Stimulated activated CD8-positive, alpha-beta memory T cell treated with anti-CD3 and anti-CD28 coated beads, Interleukin-15, amount 100 ng/mL, for 4 hours (primary cell): ENCODE measurements at places on chromosomes 2 and 18.
A peak's percentile ranks its signal among the peaks of the same experiment; 100 is the strongest.

- DNase-seq: no peak
These were observed 315.8 kb upstream of the NRP2 start for GRCh38 chr2:205366336-205367060.

GRCh38 chr18:47709556-47709955, 220.9 kb downstream of the SMAD2 start:
- DNase-seq: no peak

- DNase-seq: no peak
These were observed 33.8 kb downstream of the HS1BP3 start for GRCh38 chr2:20617081-20617575.

DNA sequence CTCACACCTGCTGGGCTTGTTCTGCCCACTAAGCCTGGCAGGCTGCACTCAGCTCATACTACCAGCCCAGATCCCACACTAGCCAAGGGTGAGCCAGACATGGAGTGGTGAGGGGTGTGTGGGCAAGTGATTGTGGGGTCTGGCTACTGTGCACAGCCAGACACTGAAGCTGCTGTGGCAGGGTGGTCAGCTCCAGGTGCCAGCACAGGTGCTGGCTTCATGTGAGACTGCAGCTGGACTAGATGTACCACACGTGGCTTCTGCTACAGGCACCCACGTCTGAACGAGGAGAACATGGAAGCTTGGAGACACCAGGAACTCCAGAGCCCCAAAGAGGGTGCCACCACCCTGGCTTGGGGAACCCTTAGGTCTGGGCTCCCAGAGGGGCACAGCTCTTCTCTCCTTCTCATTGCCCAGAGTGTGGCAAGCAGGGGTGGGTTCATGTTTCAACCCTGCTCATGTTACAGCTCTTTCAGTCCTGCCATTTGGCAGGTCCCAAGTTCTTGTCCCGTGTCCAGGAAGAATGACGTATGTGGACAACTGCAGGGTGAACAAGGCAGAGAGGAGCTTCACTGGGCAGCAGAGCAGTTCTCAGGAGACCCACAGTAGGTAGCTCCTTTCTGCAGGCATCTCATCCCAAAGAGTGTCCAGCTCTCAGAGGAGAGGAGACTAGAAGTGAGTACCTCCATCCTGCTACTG, 1624.2 kb upstream of the TMEFF2 start:
- DNase-seq: no peak

GRCh38 chr2:125185691-125186270, 1160.7 kb downstream of the CNTNAP5 start:
- DNase-seq: no peak

GRCh38 chr2:44817256-44817655, 124.2 kb upstream of the SIX3 start:
- DNase-seq: no peak

GRCh38 chr2:85760371-85760770, 6.6 kb downstream of the ATOH8 start:
- no peak for DNase-seq

GRCh38 chr2:144432921-144433320, 87.0 kb downstream of the ZEB2 start:
- no peak for DNase-seq

DNA sequence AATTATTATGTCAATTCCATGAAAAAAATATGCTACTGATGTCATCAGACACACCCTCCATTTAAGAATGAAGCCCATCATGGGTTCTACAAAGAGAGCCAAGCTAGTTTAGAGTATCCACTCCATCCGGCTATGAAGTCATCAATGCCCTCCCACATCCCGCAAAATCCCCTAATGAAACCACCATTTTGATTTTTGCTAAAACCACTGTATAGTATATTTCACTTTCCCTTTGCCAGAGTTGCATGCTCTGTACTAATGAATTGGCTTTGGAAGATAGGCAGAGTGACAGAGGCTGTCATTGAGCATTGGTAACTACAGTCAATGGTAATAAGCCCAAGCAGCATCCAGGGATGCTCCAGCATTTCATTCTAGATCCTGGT, 118.6 kb downstream of the ANKRD44 start:
- no peak for DNase-seq

GRCh38 chr18:54035927-54036326, 188.5 kb downstream of the MBD2 start:
- DNase-seq: no peak

- no peak for DNase-seq
These were observed 423.0 kb downstream of the IRS1 start for GRCh38 chr2:226376516-226377180.

- no peak for DNase-seq
These were observed 167.0 kb downstream of the LAMA1 start for GRCh38 chr18:6950641-6951040.

DNA sequence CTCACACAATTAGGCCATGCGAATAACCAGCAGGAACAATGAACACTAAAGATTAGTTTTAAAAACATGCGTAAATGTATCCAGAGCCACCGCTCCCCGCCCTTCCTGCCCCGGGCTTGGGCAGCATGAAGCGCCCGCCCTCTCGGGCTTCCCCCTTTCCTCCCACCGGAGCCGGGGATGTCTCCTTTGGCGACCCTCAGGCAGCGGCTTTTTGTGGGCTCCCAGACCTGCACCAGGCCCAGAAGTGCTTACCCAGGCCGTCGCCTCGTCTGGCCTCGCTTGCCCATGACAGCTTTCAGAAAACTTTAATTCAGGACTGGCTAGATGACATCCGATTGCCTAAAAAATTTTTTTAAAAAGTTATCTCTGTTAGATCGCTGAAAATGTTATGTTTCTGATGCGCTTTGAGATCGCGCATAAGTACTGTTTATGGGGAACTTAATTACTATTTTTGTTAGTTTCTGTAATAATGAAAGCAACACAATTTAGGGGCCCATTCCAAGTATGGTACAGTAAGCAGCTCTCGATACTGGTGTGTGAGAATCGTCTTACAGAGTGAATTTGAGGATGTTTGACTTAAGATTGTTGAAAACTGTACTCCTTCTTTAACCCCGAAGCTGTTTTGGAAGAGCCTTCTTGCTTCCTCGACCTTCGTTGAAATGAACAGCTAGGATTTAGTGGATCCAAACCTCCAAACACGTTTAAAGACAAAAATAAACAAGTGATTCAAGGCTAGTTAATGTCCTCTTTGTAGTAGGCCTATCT, 1.1 kb downstream of the MAP3K20 start:
- peak; percentile 2 for DNase-seq

DNA sequence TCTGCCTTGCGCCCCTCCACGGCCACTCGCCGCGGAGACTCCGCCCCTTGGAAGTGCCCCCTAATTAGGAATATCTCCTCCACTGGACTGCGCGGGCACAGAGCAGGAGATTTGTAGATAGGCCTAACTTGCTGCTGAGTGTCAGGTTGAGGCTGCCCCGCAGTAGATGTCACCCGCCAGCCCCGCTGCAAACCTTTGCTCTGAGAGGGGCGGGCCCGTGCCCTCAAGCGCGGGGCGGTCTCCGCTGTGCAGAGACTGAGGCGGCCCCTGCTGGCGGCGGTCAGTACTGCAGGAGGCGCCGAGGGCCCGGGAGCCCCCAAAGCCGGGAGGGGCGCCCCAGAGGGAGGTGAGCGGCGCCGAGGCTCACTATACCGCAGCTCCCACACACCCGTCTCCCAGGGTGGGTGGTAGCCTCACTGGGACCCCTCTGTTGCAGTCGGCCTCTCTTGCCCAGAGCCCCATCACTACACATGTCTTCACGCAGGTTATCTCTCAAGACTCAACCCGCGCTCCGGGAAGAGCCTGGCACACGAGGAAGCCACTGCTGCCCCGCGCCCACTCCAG, 2.9 kb upstream of the NEURL3 start:
- DNase-seq: peak; percentile 74

DNA sequence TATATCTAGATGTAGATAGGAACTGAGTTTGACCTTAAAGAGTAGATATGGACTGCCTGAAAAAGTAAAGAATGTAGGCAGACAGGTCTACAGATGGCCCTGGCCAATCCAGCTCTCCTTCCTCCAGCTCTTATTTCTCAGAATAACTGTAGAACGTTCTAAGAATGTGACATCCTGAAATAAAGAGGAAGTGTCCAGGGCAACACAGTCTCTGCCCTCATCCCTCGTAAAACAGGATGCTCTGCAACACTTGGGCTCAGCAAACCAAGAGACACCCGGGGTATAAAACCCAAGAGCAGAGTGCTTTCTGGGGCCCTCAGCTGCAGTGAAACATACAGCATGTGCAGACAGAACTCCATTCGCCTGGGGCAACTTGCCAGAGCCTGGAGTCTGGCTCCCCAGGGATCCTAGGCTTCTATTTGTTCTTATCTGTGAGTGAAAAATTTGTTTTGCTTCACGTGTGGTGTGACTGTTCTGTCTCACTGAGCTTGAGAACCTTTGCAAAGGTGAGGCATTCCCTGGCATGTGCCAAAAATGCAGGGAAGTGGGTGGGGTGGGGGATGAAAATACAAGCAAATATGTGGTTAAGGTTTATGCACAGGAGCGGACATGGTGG, 401.0 kb downstream of the SETBP1 start:
- DNase-seq: no peak

- DNase-seq: no peak
These were observed 89.1 kb downstream of the COL6A3 start for GRCh38 chr2:237324837-237325236.

DNA sequence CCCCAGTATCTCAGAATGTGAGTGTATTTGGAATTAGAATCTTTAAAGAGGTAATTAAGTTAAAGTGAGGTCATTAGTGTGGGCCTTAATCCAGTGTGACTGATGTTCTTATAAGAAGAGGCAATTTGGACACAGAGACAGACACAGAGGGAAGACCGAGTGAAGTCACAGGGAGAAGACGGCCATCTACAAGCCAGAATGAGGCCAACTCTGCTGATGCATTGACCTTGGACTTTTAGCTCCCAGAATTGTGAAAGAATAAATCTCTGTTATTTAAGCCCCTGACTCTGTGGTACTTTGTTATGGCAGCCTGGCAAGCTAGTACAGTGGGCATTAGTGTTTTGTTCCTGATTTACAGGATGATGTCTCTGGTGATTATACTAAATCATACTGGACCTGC, 64.6 kb downstream of the LTBP1 start:
- DNase-seq: no peak

- DNase-seq: no peak
These were observed 11.2 kb downstream of the RELCH start for GRCh38 chr18:62198259-62198658.

DNA sequence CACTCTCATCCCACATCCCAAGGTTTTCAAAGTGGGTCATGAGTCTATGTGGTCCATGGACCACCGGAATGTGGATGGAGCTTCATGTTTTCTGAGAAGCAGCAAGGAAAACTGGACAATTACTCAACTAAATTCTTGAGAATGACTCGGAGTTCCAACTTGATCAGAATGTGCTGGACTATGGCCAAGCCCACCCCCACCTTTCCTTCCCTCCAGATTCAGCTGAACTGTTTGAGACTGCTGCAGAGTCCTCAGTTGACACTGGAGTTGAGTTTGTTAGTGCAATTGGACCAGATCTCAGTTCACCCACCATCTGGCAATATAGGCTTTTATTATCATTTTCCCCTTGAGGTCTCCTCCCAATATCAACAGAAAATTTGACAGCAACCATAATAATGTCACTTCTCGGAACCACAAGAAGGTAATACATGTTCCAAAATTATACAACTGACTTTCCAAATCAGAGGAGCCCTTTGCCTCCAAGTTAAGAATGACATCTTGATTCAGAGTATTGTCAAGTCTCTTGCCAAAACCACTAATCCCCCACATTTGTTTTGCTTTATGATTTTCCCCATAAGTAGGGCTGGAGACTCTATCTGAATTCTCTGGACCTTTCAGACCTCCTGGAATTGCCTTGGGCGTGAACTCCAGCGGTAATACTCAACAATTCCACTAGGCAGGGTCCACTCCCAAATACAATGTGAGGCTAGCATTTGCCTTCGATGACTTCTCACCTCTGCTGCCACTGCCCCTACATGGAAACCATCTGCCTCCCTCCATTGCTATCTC, 8.8 kb downstream of the COL4A4 start:
- DNase-seq: no peak

GRCh38 chr2:29518010-29518409, 402.8 kb downstream of the CLIP4 start:
- no peak for DNase-seq

DNA sequence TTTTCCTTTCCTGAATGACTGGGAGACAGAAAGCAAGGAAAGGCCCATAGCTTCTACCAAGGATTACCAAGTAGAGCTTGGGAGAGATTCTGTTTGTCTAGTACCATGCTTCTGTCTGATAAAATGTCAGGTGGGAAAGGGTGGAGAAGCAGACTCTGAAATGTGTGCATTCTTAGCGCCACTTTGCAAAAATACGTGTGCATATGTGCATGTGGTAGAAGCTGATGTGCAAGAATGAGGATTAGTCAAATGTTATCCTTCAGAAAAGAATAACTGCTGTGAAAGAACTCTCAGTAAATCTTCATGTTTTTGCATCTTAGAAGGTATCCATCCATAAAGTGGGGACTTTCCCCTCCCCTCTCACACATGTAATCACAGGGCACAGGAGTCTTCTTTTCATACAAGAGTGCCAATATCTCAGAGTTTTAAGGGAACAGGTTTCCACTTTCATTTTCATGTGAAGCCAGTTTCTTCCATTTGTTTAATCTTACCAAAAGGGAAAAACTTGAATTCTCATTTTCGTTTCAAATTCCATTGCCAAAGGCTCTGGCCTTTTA, 15.4 kb upstream of the DGKD start:
- DNase-seq: no peak

DNA sequence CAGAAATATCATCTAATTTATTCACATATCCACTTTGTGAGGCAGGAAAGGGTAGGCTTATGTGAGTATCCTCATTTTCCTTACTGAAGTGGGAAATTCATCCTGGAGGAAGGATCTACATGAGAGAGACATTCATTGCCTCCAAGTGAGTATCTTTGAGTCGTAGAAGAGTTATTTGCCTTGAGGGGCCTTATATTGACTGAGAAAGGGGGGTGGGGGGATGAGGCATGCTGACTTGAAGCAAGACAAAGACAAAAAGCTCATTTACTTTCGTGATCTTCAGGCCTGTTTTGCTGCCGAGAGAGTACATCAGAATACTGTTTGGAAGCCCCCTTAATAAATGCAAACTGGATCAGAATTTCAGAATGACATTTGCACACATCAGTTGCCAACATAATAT, 17.6 kb upstream of the NEDD4L start:
- no peak for DNase-seq

GRCh38 chr18:77905011-77905410, 655.4 kb downstream of the GALR1 start:
- DNase-seq: no peak

GRCh38 chr2:128292599-128293425, 25.9 kb downstream of the HS6ST1 start:
- DNase-seq: no peak
